Inflammatory macrophage (primary cell): ENCODE measurements at places on chromosomes 2 and 18.

- DNase-seq: peak; percentile 87
Measured at GRCh38 chr2:85813982-85814801, 60.4 kb downstream of the ATOH8 start.

DNA sequence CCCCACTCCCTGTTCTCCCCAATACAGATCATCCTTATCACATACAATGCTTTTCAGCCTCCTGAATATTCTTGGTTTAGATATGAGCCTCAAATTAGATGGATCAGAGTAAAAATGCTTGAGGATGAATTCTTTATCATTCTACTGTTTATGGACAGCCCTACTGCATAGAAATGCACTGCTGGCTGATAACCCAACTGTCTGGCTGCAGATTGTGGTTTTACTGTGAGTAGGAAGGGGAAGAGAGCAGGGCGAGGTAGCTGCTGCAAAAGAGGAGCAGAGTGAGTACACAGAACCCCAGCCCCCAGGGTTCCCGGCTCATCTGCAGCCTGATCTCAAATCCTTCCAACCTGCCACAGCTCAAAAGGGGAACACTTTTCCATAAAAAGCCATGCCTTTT, 29.4 kb upstream of the NCOA1 start:
- peak; percentile 40 for DNase-seq

DNA sequence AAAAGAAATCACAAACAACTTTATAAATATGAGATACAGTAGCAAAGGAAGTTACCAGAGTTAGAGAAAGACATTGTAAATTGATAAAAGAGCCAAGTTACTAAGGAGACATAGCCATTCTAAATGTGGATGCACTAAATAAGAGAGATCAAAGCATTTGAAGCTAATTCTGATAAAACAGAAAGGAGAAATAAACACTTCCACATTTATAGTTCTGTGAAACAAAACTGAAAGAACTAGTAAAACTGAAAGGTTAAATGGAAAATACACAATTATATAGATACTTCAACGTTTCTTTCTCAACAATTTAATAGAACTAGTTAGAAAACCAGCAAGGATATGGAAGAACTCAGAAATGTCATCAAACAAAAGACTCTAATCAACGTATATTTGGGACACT, 309.0 kb upstream of the CDH2 start:
- no peak for DNase-seq

GRCh38 chr18:62828852-62829251, 113.5 kb downstream of the PHLPP1 start:
- DNase-seq: peak; percentile 12
